GM18507 (cell line): ENCODE measurements at places on chromosomes 11 and 22.

DNA sequence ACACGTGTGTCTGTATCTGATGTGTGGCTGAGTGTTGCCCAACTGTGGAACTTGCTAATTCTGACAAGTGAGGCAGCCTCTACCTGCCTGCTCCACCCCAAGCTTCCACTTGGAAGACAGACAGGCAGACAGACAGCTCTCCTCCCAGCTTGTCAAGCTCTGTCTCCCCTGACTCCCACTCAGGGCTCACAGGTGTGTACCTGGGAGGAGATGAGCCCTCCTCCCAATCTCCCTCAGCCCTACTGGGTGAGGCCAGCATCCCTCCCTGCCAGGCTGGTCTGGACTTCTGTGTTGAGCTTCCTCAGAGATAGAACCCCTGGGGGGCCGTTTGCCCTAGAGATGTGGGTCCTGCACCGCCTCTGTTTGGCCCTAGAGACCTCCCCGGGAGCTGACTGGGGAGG is 1.0 kb upstream of the CHRM1 start:
- no peak for DNase-seq

DNA sequence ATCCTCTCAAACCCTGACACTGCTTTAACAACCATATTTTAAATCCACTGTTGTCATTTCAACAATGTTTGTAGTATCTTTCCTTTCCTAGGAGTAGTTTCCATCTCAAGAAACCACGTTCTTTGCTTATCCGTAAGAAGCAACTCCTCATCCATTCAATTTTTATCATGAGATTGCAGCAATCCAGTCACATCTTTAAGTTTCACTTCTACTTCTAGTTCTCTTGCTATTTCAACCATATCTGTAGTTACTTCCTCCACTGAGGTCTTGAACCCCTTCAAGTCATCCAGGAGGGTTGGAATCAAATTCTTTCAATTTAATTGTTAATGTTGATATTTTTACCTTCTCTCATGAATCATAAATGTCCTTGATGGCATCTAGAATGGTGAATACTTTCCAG is 22.4 kb downstream of the CCDC82 start:
- DNase-seq, result no peak

DNA sequence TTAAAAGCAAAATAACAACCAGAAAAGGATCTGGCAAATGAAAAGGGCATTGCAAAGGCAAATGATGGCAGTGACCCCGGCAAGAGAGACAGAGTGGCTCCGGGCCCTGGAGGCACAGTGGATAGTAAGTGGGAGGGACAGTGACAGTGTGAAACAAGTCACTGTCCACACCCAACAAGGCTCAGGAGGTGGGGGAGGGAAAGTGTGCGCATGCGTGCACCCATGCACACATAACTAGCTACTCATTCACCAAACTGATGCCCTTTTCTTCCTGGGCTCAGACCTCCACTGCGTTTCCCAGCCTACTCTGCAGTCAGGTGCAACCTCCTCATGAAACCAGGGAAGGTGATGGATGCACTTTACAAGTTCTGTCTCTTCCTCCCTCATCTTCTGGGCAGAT is 108.4 kb downstream of the SHANK2 start:
- DNase-seq, result no peak

DNA sequence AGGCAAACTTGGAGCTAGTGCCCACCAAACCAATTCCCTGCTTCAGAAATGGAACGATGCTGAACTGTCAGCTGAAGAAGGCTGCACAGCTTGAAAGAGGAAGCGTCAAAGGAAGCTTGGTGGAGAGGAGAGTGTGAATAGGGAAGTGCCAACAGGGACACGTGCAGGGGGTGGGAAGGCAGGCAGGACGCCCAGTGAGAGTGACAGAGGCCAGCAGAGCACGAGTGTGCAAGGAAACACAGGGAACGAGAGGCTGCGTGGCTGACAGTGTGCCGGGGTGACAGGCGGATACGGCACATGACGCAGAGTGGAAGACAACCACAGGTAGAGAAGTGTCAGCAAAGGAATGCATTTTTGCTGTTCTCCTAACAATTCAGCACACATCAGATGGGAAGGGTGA is 196.4 kb downstream of the LARGE1 start:
- no peak for DNase-seq

DNA sequence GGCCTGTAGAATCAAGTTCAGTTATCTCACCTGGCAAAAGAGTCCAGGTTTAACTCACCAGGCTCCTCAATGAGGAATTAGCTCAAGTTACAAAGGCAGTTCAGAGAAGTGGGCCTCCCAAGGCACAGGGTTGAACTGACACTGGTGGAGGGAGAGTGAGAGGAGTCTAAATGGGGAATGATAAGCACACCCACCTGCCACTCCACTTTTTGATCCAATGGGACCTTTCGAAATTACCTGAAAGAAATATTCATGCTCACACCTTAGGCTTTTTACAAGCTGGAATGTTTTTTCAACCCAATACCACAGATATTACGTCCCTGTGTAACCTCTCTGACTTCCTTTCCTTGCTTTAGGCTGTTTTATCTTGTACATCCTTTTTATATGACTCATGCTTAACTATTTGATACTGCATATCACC is 642.7 kb upstream of the TENM4 start:
- DNase-seq, result no peak

DNA sequence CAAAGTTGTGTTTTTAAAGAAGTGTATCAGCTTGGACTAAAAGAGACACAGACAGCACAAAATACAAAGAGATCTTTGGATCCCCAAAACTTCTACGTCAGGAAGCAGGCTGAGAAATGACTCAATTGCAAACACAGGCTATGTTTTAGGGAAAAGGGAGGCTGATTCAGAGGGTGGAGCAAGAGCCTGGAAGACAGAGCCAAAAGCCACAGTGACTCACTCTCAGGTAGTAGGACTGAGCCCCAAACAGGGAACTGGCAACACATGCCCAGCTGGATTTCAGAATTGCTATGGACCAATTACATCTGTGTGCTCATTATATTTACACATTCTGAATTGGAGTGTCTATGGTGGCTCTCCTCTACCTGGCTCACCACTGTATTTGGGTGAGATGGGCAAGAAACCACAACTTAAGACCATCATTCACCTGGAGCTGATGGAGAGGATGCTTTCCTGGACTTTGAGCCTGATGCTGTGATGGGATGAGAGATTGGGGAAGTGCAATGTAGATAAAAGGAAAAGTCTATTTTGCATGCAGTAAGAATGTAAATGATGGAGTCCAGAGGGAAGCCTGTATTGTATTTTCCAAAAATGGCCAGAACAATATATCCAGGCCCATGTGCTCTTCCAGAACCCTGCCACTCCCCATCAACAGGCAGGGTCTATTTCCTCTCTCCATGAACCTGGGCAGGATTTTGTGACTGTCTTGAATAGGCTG is 20.8 kb upstream of the LINC01488 start:
- DNase-seq, result no peak

DNA sequence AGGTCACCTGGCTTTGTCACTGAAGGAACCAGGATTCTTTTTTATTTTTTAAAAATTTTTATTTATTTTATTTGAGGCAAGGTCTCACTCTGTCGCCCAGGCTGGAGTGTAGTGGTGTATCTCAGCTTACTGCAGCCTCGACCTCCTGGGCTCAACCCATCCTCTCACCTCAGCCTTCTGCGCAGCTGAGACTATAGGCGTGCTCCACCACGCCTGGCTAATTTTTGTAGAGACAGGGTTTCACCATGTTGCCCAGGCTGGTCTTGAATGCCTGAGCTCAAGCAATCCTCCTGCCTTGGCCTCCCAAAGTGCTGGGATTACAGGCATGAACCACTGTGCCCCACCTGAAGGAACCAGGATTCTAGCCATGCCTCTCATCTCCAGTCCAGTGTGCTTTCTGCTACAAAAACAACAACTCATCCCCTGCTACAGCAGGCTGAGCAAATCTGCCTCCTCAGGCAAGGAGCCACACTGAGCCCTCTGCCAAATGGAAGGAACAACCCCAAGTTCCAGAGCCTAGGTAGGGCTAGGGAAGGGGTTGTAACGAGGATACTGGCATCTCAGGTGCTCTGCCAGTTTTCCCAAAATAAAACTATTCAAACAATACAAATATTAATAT is 2.6 kb upstream of the PEX26 start:
- no peak for DNase-seq

DNA sequence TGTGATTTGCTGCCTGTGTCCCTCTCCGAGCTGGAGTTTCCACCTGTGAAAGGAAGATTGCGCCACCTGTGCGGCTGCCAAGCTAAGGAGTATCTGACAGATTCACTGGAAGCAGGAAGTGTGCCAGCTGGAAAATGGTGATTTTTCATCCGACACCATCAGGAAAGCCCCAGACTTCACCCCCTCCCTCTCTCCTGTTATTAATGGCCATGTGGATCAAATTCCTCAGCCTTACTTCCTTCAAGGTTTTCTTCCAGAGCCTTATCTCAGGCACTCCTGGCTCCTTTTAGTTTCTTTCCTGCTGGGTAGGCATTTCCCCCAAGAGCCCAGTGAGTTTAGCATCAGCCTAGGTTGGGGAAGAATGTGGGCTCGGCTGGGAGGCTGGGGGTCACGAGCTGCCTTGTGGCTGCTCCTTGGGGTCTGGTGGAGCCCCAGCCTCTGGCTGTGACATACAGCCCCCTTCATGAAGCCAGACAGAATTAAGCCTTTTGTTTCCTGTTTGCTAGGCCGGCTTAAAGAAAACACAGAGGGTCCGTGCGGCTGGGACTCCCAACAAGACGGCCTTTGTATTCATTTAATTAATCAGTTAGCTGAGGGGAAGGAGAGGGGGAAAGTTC is 37.1 kb downstream of the PKNOX2 start:
- no peak for DNase-seq

- no peak for DNase-seq
Observed at GRCh38 chr11:97140885-97141494, 751.2 kb downstream of the JRKL start.

- DNase-seq, result no peak
Observed at GRCh38 chr11:12792590-12792989, 118.4 kb downstream of the TEAD1 start.

DNA sequence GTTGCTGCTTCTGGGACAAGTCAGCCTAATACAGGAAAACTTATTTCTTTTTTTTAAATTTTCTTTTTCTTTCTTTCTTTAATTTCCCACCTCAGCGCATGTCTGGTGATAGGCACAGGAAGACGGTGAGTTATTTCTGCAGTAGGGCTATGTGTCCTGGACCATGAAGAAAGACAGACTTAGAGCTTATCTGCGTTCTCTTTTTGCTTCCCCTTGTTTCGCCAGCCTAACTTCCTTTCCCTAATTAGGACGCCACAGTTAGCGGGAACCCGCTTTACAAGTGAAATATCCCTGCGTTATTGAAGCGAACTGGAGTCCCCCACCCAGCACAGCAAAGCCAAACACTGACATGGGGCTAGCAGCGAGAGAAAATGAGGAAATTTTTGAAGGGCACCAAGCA is 8.6 kb downstream of the OR6M1 start:
- no peak for DNase-seq

DNA sequence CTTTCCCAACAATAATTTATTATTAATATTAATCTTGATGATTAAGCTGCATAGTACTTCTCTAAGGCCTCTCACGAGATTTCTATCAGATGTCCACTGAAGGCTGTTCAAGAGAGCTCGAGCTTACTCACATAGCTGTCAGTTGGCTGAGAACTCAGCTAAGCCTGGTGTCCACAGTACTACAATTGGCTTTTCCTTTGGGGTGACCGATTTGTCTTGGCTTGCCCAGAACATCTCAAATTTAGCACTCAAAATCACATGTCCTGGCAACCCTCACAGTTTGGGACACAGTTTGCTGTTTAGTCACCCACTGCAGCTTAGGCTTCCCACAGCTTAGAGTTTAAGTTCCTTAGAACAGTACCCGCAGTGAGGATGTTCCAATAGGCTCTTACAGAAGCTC is 96.5 kb downstream of the LUZP2 start:
- DNase-seq, result no peak

- no peak for DNase-seq
Observed at GRCh38 chr22:38921120-38921519, 36.3 kb upstream of the APOBEC3A start.

GRCh38 chr11:13376838-13377237 is 86.2 kb downstream of the BTBD10 start:
- no peak for DNase-seq
